IPS DF 19.7 (cell line): ENCODE measurements at places on chromosomes 16 and 17.
A peak's percentile ranks its signal among the peaks of the same experiment; 100 is the strongest.

DNA sequence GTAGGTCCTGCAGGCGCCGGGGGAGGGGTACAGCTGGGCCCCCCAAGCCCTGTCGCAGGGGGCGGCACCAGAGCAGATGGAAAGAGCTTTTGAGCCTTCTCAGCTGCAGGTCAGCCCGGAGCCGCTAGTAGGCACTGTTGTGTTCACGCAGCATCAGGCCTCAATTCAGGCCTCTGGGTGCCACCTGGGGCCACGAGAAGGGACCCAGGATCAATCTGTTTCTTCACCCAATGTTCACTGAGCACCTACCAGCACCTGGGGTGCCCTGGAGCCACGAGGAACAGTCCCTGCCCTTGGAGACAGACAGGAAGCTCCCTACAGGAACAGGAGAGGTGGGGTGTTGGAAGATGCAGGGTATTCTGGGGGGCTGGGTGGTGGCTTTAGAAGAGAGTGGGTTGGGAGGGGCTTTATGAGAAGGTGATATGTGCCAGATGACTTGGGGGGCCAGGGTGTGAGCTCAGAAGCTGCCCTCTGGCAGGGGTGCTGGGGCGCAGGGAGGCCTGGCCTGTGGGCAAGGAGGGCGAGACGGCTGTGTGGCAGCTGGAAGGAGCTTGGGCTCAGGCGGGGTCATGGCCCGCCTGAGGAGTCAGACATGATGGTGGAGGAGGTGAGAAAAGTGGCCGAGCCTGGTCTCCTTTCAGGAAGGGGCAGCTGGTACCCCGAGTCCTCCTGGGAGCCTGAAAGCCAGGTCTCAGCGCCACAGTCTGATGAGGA is 121.9 kb upstream of the GSE1 start:
- DNase-seq, result no peak

DNA sequence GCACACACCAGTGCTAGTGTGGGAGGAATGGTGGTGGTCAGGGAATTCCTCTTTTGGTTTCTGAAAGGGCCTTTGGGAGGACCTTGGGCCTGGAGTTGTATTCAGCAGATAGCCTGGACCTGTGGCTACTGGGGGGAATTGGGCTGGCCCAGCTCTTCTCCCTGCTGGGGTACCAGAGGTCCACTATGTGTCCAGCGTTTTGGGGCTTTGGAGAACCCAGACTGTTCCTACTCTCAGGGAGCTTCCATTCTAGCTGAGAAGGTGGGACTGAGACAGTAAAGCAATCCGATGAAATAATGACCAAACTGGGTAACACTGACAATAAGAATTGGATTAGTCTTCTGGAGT is 2.4 kb downstream of the EPN3 start:
- no peak for DNase-seq

GRCh38 chr17:52047086-52047485 is 111.4 kb downstream of the CA10 start:
- no peak for DNase-seq

GRCh38 chr17:58525239-58525638 is 10.8 kb upstream of the MTMR4 start:
- no peak for DNase-seq

- no peak for DNase-seq
Measured at GRCh38 chr17:72393553-72393952, 272.7 kb downstream of the SOX9 start.

DNA sequence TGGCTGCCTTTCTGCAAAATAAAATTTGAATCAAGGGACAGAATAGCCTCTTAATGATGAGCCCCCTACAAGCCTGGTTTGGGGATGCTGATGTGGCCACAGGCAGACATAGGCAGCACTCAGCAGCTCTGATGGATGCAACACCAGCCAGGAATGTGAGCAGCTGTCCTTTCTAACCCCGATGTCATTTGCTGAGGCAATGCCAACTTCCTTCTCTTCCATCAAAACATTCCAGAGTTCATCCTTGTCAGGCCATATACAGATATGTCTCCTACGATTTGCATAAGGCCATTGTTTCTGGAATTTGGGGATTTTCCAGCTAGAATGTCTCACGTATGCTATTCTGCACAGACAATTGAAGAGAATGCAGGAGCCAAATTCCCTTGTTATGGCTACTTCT is 52.1 kb upstream of the MYOCD start:
- DNase-seq, result no peak

- DNase-seq, result no peak
Measured at GRCh38 chr17:7102421-7102820, 12.2 kb downstream of the ASGR2 start.

GRCh38 chr17:43316522-43317142 is 82.2 kb upstream of the ARL4D start:
- DNase-seq, result no peak

DNA sequence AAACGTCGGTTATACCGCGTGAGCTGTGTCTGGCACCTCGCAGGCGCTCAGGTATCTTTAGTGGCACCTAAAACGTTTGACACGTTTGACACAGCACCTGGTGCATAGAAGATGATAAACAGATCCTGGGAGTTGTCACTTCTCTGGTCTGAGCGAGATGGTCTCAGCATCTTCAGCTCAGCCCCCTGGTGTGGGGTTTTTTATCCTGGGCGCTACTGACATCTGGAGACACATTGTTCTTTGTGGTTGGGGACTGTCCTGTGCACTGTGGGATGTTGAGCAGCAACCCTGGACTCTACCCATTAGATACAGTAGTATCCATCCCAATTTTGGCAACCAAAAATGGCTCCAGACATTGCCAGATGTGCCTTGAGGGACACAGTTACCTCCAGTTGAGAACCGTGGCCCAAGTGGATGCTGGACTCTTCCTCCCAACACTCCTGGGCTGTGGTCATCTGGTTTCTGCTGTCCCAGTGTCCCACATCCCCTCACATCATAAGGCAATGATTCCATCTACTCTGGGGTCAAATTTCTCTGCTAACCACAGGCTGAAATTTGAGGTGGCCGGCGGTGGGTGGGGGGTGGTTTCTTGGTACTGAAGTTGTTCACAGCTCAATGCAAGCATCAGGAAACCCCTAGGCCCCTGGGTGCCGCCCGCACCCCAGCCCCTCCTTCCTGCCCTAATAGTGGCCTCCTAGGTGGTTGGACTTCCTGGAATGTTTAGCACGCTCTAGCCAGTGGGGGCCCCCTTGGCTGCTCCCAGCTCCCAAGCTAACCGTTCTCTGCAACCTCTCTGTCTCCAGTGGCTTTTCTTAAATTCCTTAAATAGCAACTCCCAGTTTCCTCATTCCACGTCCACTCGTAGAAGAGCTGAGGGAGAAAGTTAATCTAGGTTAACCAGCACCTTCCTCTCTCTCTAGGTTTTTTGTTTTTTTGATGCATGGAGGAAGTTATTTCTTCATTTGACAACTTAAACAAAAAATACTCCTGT is 124.8 kb downstream of the ABCC1 start:
- peak; percentile 30 for DNase-seq

DNA sequence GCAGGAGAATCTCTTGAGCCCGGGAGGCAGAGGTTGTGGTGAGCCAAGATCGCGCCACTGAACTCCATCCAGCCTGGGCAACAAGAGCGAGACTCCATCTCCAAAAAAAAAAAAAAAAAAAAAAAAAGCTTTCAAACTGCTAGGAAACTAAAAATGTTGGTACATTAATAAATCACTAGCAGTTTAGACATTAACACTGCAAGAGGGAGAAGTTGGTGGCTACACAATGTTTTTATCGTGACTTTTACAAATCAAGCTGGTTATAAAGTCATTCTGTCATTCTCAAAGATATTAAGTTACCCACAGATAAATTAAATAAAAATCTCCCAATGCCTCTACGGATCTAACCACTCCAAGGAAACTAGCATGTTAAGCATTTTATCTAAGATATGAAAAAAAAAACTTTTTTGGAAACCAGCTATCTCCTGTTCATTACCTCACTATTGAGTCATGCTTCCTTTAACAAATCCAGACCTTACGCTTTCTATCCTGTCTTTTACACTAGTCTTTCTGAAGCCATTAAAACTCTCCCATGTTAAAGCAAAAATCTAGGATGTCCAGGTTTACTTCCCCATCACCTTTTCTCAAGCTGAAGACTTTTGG is 85.9 kb upstream of the SMURF2 start:
- no peak for DNase-seq

DNA sequence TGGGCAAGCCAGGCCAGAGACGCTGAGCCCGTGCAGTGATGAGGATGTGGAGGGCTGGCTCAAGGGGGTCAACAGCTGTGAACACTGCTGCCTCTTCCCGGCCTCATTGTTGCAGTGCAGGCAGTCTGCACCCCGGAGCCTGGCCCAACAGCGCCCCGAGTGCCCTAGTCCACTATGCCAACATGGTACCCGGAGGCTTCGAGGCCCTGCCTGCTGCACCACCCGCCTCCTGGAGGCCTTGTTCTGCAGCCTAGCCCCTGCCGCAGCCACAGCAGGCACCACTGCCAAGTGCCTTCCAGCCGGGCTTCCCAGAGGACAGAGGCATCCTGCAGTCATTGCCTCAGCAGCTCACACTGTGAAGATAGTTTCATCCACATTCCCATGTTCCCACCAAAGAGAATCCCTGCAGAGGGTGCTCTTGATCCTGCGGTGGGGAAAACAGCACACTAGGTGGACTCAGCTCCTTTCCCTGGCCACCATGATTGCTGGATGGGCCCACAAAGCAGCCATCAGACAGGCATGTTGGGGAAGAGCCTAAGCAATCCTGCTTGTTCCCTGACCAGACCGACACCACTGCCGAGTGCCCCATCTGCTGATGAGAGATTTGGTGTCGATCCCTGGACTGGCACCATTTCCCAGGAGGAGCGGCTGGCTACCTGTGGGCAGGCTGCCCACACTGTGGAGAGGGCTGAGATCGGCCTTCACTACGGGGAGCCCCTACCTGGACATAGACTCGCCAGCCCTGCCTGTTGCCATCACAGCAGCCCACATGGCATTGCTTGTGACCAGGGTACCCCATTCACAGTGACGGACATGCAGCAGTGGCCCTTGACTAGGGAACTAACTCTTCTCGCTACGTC is 44.9 kb downstream of the USP22 start:
- no peak for DNase-seq

GRCh38 chr16:68267612-68268405 is 3.5 kb downstream of the SLC7A6 start:
- DNase-seq, result no peak

DNA sequence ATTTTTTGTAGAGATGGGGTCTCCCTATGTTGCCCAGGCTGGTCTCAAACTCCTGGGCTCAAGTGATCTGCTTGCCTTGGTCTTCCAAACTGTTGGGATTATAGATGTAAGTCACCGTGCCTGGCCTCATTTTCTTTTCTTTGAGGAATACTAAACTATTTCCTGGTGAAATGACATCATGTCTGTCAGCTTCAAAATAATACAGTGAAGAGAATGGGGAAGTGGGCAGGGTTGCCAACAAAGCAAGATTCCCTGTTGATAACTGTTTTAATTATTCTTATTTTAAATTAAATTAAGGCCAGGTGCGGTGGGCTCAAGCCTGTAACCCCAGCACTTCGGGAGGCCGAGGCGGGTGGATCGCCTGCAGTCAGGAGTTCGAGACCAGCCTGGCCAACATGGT is 21.1 kb downstream of the PIPOX start:
- no peak for DNase-seq

- no peak for DNase-seq
Measured at GRCh38 chr17:42683407-42684034, 1.2 kb downstream of the CNTNAP1 start.

GRCh38 chr17:10681866-10682446 is 15.4 kb downstream of the SCO1 start:
- DNase-seq, result no peak

DNA sequence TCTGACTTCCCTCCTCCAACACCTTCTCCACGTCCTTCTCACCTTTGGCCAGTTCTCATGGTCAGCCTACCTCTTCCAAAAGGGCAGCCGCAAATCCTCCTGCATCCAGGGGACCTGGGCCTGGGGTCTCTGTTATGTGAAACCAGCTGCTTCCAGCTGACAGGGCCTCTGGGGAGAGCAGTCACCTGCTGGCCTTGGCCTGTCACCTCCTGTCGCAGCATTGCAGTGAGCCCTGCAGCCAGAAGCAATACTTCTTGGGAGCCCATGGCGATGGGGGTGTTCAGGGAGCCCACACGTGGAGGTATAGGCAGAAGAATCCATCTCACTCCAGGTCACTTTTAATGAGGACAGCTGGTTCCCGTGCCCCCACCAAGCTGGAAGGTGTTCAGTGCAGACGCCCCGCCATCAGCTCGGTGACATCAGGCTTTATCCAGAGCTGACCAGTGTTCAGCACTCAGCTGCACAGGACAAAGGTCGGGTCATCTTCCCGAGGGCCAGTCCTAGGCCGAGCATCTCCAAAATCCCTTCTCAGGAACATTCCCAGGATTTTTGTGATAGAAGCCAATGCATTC is 1.7 kb upstream of the SLC47A2 start:
- no peak for DNase-seq
